ENCODE measurements at places on chromosomes 7 and 10.

DNA sequence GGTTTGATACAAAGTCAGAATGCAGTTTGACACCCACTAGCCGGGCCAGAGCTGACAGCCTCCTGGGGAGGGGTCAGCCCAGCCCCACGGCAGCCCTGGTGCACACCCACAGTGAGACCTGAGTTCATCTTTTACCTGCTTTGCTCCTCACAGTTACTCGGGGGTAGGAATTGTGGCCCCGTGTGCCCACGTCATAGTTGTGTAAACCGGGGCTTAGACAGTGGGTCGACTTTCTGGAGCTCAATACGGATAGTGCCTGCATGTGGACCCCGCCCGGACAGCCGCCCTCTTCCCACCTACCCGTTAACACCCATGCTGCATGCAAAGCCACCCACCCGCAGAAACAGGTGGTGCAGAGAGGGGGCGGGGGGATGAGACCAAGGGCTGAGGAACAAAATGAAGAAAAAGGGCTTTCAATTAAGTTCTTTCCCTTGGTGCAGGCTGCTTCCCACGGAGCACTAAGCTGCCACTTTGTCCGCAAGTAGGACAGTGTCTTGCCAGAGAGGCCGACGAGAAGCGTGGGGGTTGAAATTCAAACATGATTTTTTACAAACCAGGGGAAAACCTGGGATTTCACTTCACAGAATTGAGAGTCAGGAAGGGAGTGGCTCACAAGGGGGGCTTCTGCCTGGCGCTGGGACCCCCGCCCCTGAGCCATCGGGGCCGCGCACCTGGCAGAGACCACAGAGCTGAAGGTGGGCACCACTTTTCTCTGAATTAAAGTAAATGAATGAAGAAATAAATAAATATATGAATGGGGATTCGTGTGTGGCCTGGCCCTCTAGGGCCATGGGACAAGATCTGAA lies 24.6 kb upstream of the FOXL3 start:
- no peak for DNase-seq

DNA sequence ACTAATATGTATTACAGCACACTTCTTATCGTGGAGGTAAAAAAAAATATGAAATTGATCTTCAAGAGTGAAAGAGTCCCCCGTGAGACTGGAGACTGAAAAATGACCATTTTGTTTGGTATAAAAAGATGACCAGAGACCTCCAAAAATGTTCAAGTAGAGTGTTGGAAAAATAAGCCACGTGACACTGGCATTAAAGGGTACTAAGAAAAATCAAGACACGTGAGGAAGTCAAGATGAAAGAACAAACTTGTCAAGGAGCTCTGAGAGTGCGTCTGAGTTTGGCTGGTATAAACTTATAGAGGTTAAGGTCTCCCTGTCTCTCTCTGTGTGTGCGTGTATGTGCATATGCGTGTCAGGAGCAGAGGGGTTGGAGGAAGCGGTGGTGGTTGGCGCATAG lies 362.7 kb upstream of the COBL start:
- DNase-seq: no peak

- DNase-seq: no peak
These were observed 85.5 kb upstream of the BTBD16 start for GRCh38 chr10:122185643-122186042.

DNA sequence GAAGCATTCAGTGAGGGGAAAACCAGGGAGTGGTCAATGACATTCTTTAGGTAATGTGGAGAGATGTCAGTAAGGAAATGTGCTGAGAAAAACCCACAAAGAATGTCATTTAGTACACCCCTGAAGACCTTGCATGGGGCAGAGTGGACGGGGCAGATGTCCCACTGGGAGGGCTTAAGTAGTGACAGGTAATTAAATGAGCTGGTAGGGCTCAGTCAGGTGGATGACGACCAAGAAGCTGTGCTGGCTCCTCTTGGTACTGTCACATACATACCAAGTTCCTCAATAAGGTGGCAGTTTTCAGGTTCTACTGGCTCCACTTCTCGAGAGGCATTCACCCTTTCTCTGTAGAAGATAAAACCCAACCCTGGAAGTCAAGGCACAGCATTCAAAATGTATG lies 1.8 kb downstream of the PON3 start:
- DNase-seq: no peak

- no peak for DNase-seq
These were observed 8.1 kb upstream of the ANK3 start for GRCh38 chr10:60397792-60398191.

DNA sequence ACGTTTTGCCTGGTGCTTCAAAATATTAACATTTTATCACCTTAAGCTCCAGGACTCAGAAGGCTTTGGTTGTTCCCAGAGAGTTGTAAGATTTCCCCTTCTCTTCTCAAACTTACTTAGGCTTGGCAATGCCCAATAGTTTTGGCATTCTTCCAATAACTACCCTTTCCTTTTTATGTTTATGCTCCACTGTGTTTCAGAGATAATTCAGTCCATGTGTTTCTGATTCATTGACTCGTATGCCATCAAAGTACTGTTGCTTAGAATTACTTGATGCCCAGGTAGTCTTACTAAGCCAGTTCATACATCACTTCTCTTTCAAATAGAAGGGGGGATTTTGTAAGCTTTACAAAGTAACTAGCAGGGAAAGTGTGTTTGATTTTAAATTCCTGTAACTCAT lies 66.6 kb downstream of the AGMO start:
- no peak for DNase-seq

GRCh38 chr7:106092204-106092603 lies 19.9 kb downstream of the SYPL1 start:
- no peak for DNase-seq

DNA sequence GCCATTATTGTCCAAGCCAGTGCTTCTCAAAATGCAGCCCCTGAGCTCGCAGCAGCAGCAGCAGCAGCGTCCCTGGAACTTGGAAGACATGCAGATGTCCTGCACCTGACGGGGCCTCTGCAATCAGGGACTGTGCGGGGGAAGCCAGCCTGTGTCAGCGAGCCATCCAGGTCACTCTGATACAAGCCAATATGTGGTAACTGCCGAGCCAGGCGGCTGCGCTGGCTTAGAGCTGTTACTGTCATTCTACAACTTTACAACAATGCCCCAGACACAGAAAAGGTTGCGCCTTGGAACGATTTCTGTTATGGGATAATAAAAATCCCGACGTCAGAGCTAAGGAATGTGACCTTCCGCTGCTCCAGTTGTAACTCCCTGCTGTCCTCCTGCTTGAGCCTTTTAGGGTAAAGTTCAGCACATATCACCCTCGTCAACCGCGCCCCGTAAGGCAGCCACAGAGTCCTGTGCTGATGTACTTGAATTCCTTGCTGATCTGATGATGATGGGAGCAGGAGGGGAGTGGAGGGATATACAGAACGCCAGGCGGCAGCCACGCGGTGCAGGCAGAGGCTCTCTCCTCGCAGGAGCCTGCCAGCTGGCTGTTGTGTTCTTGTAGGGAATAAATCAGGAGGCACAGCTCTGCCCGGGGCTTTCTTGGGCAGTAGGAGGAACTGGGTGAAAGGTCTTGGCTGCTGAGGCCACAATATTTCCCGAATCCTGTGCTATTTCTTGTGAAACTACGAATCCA lies 20.0 kb upstream of the CRYGN start:
- DNase-seq: no peak

GRCh38 chr10:62040881-62041280 lies 139.4 kb downstream of the ARID5B start:
- DNase-seq: no peak

- DNase-seq: no peak
These were observed 23.4 kb downstream of the CHRM2 start for GRCh38 chr7:136891850-136892249.

- no peak for DNase-seq
These were observed 27.5 kb upstream of the NPVF start for GRCh38 chr7:25255611-25256332.

DNA sequence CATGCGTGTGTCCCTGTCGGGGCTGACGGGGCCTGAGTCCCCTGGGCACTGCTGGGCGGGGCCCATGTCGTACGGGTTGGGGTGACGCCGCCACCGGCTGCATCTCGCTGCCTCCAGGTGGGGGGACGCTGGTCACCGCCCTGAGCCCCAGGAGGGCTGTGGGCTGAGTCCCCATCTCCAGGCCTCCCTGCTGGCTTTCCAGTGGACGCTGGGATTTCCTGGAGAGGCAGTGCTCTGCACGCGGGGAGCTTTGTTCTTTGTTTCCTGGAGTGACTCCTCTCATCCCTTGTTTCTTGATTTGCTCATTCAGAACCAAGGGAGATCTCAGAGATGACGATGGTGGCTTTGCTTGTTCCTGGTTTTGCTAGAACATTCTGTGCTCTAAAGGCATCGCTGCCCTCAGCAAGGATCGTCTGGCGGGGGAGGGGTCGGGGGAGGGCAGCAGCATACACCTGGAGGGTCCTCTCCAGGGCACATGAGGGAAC lies 21.0 kb downstream of the PWWP2B start:
- DNase-seq: no peak

DNA sequence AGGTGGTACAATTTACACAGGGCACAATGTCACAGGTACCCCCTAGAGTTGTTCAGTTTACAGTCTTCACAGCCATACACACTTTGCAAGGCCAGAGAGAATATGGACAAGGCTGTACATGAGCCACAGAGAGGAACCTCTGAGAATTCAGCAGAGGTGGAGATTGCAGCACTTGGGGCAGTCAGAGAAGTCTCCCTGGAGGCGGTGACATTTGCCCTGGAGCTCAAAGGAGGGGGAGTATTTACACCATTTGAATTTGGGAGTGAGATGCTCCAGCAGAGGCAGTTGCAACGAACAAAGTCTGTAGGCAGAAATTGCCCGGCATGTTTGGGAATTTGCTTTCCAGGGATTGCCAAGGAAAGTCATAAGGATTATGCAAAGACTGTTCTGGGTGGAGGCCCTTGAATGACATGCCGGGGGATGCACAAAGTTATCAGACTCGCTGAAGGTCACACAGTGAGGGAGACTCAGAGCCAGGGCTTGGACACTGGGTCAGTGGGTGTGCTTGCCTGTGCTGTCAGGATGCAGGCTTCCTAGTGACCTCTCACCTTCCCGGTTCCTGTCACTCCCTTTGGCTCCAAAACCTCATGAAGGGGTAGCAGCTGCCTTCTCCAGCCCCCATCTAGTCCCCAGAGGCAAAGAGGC lies 160.7 kb upstream of the PCBD1 start:
- no peak for DNase-seq

DNA sequence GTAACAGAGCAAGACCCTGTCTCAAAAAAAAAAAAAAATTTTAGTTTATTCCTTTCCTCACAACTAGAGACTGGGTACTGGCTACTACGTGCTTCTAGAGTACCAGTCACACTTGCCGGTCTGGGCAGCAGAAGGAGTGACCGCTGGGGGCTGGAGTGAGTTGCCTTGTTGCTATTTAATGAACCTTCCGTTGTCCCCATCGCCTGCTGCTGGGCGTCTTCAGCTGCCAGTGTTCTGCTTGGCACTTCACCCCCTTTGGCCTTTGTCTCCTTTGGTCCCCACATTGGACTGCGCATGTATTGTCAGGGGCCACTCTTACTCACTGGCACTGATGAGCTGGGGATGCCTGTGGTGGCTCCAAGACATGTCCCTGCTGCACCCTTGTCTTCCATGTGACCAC lies 110.6 kb downstream of the CLEC2L start:
- no peak for DNase-seq

DNA sequence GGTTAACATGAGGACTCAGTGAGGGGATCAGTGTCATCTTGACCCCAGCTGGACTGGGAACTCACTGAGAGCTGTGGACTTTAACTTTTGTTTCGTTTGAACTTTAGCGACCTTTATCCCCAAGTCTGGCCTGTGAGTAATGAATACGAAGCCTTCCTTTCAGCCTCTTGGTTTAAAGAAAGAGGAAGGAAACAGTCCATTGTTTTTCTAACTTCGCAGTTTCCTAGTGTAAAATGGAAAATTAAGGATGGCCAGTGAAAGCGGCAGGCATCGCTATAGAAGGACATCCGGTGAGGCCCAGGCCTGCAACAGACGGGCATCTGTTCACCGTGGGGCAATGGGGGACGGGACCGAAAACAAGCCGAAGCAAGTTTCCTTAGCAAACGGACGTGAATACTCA lies 44.1 kb upstream of the ADO start:
- no peak for DNase-seq

GRCh38 chr10:122894261-122894944 lies 15.0 kb upstream of the FAM24B start:
- no peak for DNase-seq

DNA sequence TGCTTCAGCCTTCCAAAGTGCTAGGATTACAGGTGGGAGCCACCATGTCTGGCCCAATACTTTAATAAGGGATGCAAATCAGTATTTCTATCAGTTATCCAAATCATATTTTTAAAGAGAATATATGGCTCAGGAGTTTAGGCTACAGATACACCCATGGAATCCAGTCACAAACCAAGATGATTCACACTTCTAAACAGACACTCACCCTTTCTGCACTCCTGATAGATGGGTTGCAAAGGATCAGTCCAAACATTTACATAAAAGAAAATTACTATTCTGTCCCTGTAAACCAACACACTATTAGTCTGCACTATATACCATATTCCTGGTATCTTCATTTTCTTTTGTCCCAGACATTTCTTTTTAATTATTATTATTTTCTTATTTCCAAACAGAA lies 2.2 kb downstream of the MORN4 start:
- DNase-seq: no peak

DNA sequence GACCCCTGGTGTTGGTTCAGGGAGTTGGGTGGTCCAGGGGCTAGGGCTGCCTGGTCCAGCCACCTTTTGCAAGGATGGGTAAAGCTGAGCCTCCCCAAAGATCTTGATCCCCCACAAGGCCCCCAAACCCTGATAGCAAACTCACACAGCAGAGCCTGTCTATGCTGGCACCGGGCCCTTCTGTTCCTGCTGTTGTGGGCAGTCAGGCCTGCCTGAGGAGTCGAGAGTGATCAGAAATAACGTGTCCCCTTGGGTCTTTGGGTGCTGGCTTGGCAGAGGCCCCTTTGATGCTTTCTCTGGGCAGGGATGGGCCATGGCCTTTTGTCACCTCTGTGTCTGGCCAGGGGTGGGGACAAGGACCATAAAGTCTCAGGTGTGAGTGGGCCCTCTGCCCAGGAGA lies 715 bp upstream of the MUC12 start:
- DNase-seq: no peak

DNA sequence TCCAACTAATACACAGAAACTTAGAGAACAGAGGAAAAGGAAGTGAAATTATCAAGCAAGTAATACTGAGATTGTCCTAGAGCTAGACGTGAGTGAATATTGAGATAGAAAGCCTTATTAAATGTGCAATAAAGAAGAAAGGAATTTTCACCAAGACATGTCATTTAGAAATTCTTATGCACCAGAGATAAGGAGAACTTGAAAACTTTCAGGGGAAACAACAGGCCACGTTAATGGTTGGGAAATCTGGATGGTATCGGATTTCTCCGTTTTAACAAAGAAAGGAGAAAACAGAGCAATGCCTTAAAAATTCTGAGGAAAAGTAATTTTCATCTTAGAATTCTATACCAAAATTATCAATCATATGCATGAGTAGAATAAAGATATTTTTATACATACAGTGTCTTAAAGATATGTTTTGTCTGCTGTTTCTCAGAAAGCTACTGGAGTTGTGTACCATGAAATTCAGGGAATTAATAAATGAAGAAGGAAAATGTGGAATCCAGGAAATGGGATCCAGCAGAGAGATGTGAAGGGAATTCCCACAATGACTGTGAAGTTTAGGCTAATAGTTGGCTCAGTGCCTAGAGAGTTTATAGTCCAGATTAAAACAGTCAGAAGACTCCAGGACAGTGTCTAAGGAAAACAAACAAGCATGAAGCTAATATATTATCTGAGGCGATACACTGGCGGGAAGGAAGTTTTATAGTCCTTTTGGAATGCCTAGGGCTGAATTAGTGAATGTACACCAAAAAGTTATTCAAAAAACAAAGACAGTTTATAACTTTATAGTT lies 159.5 kb downstream of the PPP1R9A start:
- DNase-seq: no peak

GRCh38 chr10:72335394-72336258 lies 19.1 kb downstream of the DNAJB12 start:
- DNase-seq: no peak

- no peak for DNase-seq
These were observed 756.0 kb downstream of the KCNMA1 start for GRCh38 chr10:76881477-76882220.

All from stimulated activated CD8-positive, alpha-beta memory T cell treated with anti-CD3 and anti-CD28 coated beads, Interleukin-12 subunit alpha, Interleukin-12 subunit beta, amount 100 ng/mL, for 1 hour (primary cell).